ENCODE measurements at places on chromosomes 4 and X.

- no peak for DNase-seq
Observed at GRCh38 chrX:42398967-42399631, 378.9 kb downstream of the PPP1R2C start.

GRCh38 chr4:102447413-102447812, 53.7 kb upstream of the NFKB1 start:
- no peak for DNase-seq

- no peak for DNase-seq
Observed at GRCh38 chr4:4269856-4270255, 20.1 kb downstream of the LYAR start.

GRCh38 chr4:99612704-99613103, 38.1 kb downstream of the MTTP start:
- no peak for DNase-seq

- no peak for DNase-seq
Observed at GRCh38 chrX:9456250-9457074, 8.4 kb upstream of the TBL1X start.

GRCh38 chr4:134465417-134465816, 263.8 kb upstream of the PABPC4L start:
- no peak for DNase-seq

- DNase-seq = no peak
Observed at GRCh38 chr4:135065366-135065765, 863.8 kb upstream of the PABPC4L start.

DNA sequence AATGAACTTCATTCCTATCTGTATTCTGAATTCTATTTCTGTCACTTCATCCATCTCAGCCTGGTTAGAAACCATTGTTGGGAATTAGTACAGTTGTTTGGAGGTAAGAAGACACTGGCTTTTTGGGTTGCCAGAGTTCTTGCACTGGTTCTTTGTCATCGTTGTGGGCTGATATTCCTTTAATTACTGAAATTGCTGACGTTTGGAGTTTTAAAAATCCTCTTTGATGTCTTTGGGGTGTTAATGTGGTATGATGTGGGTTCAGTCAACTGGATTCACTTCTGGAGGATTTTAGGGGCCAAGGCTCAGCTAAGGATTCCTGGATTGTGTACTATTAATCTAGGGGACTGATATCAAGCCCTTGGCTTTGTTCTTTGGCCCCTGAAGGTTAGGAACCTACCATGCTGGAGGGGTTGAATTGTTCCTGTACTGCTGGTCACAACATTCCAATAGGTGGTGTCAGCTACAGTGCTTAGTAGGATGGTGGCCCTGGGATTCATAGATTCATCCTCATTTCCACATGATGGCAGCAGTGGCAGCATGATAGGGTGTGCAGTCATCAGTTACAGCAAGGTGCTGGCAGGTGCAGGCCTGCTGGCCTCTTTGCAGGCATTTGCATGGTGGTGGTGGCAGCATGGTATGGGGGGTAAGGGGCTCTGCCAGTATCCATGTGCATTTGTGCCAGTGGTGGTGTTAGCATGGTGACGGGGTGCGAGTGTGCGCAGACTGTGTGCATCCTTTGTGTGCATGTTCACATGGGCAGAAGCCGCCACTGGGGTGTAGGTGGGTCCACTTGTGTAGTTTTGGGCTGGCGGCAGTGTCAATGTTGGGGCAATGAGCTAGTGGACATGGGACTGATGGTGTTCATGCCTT, 301.3 kb downstream of the TEX13C start:
- no peak for DNase-seq

DNA sequence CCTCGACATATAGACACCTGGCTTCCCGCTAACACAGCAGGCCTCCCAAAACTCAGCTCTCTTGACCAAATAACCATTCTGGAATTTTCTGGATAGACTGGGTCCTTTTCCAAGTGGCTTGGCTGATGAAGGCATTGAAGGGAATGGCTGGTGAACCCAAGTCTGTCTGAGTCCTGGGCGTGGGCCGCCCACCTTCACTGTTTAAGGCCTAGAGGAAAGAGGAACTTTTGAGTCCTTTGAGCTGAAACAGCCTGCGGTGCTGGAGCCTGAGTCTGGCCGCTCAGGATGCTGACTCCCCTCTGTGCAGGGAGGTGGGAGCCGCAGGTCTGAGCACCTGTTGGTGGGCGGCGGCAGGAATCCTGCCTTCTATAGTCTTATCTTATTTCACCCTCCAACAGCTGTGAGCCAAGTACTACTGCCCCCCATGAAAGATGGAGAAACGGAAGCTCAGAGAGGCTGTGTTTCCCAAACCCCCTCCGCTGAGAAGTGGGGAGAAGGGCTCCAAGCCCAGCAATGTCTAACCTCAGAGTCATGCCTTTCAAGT, 23.4 kb downstream of the ACOX3 start:
- DNase-seq = no peak

- no peak for DNase-seq
Observed at GRCh38 chrX:123626962-123627361, 105.9 kb downstream of the THOC2 start.
